ENCODE measurements at places on chromosomes 2 and 18.

- no peak for DNase-seq
These were observed 19.2 kb downstream of the CTDP1 start for GRCh38 chr18:79698668-79699335.

DNA sequence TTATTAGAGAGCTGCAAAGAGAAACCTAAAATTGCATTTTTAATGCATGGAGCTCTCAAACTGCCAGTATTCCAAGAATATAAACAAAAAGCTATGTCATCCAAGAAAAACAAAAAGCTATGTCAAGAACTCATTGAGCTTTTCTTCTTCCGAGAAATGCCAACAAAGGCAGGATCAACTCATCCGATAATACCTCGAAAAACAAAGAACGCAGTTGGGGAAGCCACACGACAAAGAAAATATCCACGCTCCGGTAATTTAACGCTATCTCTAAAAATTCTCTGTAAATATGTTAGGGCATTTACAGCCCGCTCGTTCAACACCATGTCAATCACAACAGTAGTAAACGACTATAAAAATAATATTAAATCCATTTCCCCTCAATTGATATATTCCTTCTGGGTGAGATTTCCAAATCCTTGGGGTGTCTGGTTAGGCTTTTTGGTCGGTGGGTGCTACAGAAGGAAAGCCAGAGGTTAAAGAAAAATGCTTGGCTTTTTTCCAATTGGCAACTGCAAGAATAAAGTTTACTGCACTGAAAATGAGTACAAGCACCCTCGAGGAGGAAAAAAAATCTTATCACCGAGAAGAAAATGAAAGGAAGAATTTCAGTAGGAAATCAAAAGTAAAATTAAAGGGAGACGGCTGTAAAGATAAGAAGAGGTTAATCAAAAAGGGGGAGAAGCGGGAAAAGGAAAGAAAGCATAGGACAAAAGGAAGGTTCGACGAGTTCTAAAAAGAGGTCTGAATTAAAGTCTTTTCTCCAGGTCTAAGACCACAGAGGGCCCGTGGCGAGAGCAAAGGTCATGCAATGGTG, 856 bp downstream of the TIA1 start:
- no peak for DNase-seq

GRCh38 chr2:37389989-37390765, 45.7 kb downstream of the QPCT start:
- no peak for DNase-seq

GRCh38 chr18:52367953-52368742, 28.2 kb downstream of the DCC start:
- no peak for DNase-seq

DNA sequence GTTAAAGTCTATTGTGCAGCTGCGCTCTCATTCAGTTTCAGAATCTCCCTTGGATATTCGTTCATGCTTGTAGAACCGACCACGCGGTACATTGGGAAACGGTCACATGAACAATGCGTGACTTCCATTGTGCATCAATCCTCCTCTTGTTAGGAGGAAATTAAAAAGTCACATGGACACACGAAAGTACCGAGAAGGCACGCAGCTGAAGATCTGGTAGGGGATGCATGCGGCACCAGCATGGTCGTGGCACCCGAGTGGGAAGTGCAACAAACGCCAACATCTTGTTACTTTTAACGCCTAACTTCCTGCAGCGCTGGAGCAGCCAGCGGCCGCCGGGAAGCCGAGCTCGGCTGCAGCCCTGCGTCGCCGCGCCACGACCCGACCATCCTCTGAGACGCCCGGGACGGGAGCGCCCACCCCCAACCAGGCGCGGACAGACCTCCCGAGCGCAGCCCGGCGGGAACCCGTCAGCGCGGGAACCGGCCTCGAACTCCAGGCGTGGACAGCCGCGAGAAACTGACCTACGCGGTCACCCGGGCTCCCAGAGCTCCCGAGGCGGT, 412 bp downstream of the OSBPL1A start:
- peak; percentile 42 for DNase-seq

GRCh38 chr2:64937687-64938491, 51.3 kb upstream of the SLC1A4 start:
- DNase-seq: no peak

DNA sequence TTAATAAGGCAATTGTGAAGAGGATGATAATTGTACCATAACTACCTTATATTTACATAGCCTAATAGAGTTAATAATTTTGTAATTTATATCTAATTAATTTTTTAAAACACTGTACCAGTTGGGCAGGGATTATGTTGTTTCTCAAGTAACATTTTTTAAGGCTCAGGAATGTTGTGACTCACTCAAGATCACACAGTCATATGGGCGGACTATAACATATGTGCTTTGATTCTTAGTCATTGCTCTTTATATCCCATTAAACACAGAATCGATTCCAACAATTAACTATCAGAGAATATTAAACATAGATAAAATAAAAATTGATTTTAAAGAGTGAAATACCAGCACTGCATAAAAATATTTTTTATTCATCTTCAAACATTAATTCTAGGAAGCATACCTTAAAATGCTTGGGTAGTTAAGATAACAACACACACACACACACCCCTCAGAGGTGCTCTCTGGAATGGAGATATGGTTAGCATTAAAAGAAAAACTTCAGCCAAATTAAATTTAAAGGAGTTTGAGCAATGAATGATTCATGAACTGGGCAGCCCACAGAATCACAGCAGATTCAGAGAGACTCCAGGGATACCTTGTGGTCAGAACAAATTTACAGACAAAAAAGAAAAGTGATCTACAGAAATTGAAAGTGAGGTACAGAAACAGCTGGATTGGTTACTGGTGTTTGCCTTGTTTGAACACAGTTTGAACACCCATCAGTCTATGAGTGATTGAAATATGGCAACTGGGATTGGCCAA, 869.4 kb upstream of the ID2 start:
- no peak for DNase-seq

- DNase-seq: no peak
These were observed 23.6 kb upstream of the SULT1C4 start for GRCh38 chr2:108354136-108354535.

GRCh38 chr2:50118905-50119702, 912.8 kb downstream of the NRXN1 start:
- no peak for DNase-seq

DNA sequence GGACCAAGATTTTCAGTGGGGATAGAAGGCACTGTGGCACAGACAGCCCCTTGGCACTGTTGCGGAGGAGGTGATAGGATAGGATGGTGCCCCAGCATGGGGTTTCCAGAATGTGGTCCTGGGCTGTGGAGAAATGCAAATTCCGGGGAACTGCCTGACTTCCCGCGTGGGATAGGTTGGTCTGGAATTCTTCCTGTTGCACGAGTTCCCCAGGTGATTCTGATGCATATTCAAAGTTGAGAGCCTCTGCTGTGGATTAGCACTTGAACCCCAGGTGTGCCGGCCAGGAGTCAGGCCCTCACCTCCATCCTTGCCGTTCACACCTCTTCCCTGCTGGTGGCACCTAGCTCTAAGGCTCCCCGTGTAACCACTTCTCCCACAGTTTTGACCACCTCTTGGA, 15.5 kb downstream of the NCK2 start:
- no peak for DNase-seq

All from SK-N-MC (cell line).